ENCODE measurements at places on chromosomes 6 and 20.

- DNase-seq, result no peak
Observed at GRCh38 chr6:3250231-3250675, 8.5 kb upstream of the PSMG4 start.

DNA sequence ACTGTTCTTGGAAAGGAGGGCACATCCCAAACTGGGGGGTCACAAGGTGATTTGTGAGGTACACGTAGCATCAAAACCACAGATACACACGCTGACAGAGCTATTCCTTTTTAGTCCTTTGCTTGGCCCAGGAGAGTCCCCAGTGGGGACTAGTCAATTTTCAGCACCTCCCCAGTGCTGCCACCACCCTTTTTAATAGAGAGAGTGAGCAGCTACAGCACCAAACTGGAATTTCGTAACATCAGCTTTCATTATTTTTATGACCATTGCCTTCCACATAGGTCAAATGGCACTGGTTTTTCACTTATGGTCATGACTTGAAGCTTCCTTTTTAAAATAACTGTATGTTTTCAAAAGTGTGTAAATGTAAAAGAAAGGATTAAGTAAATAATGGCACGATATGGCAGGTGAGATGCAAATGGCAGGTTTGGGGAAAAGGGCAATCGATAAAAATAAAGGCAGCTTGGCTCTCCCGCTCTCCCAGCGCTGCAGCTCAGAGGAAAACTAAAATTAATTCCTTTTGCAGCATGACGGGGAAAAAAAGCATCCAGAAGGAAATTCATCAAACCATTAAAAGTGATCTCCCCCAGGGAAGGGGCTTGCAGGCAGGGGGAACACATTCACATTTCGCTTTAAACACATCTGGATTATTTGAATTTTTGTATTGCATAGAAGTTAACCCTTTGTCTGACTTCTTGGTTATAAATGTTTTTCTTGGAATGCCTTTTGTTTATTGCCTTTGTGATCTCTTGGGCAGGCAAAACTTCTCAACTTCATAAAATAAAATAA is 95.2 kb downstream of the ANKRD60 start:
- DNase-seq, result no peak

- DNase-seq, result no peak
Observed at GRCh38 chr6:106693418-106693817, 64.0 kb downstream of the QRSL1 start.

GRCh38 chr6:125259354-125259736 is 42.4 kb downstream of the HDDC2 start:
- DNase-seq, result no peak

GRCh38 chr6:36915599-36915998 is 29.8 kb downstream of the C6orf89 start:
- DNase-seq, result no peak

GRCh38 chr6:135575629-135576028 is 78.1 kb upstream of the AHI1 start:
- no peak for DNase-seq

DNA sequence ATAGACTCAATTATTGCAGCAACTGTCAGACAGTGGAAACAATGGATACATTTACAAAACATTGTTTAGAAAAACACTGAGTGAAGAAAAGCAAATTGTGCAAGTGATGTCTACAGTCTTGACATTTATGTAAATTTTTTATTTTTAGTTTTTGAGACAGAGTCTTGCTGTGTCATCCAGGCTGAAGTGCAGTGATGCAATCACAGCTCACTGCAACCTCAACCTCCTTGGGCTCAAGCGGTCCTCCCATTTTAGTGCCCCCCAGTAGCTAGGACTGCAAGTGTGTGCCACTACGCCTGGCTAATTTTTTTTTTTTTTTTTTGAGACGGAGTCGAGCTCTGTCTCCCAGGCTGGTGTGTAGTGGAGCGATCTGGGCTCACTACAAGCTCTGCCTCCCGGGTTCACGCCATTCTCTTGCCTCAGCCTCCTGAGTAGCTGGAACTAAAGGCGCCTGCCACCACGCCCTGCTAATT is 9.7 kb downstream of the CNBD2 start:
- DNase-seq, result no peak

GRCh38 chr6:160256445-160256844 is 2.2 kb downstream of the SLC22A2 start:
- no peak for DNase-seq

- DNase-seq, result no peak
Observed at GRCh38 chr6:7644417-7644816, 54.4 kb downstream of the SNRNP48 start.

DNA sequence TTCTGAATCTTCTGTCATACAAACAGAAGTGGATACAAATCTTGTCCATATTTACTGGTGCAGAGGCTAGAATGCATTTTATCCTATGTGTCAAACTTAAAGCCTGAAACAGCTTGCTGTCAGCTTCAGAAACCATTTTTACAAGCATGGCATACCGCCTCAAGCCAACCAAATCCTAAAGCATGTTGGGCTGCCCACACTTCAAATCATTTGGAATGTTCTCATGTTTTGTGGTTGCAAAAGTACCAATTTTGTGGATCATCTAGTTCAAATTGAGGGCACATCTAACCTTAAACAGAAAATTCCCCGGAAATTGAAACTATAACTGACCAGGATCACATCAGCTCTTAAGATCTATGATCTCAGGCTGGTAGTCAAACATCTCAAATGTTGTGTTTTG is 3.2 kb downstream of the GPR63 start:
- DNase-seq, result no peak

DNA sequence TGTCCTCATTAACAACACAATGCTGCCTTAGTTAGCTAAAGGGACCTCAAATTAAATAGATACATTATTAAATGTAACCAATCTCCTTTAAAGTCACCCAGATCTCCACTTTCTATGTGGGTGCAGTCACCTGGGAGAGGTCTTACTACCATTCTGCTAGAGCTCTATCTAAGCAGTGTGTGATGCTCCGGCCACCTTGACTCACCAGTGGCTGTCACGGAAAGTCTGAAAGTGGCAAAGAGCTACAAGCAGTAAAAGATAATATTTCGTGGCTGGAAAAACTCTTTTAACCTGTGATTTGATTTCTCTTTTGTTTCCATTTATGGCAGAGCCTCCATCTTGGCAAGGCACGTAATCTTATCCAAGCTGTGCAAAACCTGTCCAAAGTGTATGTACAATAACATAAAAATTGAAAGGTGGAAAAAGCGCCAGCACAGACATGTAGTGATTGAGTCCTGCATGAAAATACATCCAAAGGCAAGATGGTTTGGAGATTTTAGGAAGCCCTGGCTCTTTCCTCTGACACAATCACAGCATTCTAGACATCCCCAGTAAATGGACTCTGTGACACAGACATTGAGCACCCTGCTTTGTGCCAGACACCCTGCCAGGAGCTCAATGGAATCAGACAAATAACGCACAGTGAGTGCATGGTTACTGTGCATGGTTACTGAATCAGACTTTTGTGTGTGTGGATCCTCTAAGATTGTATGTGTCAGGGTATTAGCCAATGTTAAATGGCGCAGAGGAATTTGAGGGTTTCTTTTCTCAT is 116.6 kb downstream of the ADAT2 start:
- no peak for DNase-seq

- no peak for DNase-seq
Observed at GRCh38 chr6:130425537-130425936, 59.7 kb downstream of the TMEM200A start.

DNA sequence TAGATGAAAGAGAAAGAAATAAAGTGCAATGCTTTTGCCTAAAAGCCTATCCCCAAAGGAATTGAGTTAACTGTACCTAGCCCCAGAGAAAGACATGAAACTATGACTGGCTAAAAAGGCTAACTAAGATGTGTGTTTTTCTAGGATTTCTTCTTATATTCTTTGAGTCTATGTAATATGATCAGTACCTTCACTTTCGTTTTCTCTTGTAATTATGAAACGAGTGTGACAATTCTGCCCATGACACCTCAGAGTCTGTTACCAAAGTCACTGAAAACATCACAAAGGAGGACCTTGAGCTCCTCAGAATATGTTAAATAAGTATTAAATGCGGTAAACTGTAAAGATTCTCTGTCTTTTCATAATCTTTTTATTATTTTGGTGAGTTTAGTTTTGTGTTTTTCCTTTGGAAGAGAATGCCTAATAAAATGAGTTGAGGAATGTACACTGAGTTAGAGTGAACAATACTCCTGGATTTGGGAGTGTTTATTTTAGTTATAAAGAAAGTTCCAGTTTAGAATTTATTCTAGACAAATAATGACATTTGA is 141.3 kb downstream of the FUT9 start:
- no peak for DNase-seq

- no peak for DNase-seq
Observed at GRCh38 chr6:14312587-14312986, 195.0 kb downstream of the CD83 start.

DNA sequence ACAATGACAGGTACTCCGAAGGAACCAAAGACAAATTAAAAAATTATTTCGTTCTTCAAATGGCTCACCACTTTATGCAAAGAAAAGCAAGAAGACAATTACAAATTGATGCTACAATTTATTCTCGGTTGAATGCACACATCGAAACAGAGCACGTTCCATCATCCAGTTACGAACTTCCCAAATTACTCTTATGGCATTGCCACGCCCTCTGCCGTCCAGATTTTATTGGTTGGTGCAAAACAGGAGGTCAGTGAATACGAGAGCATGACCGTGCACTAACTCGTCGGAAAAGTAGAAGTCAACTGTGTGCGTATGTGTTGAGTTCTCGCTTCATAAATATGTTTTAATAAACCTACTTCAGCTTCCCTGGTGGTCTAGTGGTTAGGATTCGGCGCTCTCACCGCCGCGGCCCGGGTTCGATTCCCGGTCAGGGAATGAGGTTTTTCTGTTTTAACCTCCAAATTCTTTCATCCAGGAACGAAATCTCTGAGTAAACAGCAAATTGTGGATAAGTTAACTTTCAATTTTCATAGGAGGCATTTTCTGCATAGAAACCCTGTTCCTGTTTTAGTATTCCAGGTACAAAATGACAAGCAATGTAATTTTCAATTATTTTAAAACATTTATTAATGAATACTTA is 23.2 kb downstream of the ZNF311 start:
- peak; percentile 80 for DNase-seq

GRCh38 chr20:833121-833449 is 430 bp upstream of the FAM110A start:
- no peak for DNase-seq

GRCh38 chr6:2982426-2983117 is 11.2 kb upstream of the SERPINB6 start:
- no peak for DNase-seq

GRCh38 chr20:19256906-19257595 is 44.6 kb downstream of the SLC24A3 start:
- no peak for DNase-seq

DNA sequence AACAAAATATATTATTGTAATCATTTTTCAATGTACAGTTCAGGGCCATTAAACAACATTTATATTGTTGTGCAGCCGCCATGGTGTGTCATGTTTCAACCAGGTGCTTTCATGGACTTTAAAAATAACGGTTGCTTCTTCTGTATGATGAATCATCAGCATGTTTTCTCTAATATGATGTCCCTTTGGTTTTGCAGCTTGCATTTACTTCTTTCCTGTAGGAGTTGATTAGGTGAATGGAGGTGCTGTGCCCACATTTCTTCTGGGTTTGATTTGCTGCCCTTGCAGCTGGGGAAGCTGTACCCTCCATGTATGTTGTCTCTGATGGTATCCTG is 54.9 kb upstream of the TULP4 start:
- no peak for DNase-seq

GRCh38 chr6:101080597-101080996 is 199.5 kb upstream of the ASCC3 start:
- no peak for DNase-seq

DNA sequence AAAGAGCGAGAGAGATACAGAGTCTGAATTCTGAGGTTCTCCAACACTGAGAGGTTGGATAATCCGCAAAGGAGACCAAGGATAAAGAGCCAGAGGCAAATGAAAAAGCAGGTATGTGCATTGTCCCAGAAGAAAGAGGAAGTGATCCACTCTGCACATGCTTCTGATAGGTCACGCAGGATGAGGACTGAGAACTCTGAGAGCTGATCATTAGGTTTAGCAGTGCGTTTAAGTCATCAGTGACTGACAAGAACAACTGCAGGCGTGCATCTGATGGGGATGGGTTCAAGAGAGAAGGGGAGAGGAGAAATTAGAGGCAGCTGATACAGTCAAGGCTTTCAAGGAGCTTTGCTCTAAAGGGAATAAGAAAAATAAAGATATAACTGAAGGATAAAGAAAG is 301.2 kb upstream of the SGK1 start:
- DNase-seq, result no peak

DNA sequence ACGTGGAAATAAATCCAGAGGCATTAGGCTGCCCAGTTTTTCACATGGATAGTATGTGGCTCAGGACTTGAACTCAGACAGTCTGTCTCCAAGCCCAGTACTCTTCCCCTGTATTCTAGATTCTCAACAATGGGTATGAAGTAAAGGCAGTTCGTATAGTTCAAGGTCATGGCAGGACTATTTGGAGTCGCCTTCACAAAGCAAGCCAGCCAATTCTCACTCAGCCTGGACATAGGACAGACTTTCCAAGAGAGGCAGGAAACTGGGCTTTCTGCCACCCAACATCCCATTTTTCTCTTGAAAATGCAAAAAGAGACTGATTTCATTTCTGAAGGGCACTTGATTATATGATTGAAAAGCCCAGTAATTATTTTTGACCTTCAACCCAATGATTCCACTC is 111.0 kb downstream of the EDN1 start:
- no peak for DNase-seq

DNA sequence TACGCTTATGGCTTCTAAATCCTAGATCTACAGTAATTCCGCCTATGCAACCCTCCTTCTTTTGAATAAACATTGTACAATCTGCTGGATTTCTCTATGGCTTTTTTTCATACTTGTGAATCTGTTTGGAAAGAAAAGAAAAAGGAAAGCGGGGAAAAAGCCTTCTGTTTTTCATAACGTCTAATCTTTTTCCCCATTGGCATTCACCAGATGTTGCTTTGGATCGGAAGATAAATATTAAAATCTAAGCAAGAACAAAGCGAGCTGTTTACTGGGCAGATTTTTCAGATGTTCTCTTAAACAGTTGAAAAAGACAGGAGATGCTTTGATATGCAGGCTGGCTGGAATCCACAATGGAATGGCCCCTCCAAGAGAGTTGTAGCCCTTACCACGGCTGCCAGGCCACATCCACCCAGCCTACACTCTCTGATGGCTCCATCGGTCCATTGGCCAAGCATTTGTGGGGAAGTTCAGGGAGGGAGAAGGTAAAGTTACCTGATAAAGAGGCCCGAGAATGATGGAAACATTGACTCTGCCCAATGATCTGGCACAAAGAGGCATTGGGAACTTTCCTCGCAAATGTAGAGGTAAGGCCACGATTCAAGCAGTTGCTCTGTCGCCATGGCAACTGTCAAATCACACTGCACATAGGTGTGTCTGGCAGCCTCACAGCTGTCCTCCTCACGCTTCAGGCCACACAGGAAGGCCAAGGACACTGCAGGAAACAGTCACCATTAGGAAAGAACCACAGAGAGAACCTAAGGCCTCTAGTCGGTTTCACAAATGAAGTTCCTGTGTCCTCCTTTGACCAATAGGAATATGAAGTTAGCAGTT is 70.3 kb downstream of the PKHD1 start:
- no peak for DNase-seq

GRCh38 chr6:117504478-117505144 is 22.1 kb downstream of the DCBLD1 start:
- no peak for DNase-seq

Data from stimulated activated naive CD8-positive, alpha-beta T cell treated with anti-CD3 and anti-CD28 coated beads, Interleukin-15, amount 100 ng/mL, for 72 hours (primary cell).